ENCODE measurements at places on chromosomes 3 and 15. TPM values are rescaled to one million over a fixed set of nuclear protein-coding genes. Genes with fewer than 3 reads are reported as not detected.

GRCh38 chr3:1783995-1784394 is 314.7 kb upstream of the CNTN4 start:
- no peak for DNase-seq

GPR15 gene
- not detected for polyA plus RNA-seq

DNA sequence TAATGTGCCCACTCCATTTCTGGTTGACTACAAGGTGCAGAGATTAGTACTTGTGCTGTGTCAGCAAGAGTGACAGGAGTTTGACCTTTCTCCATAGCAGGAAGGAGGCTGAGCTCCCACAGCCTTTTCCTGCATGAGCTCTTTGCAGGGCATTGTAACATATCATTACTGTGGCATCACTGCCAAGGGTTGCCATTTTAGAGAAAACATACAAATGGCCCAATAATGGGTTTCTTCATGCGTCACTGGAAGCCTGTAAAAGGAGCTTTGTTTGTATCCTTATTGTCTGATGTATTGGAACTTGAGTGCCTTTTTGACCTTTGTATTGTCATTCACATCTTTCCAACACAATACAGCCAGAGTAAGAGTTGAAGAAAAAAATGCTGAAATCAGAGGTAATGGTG is 323.0 kb upstream of the CDIN1 start:
- no peak for DNase-seq

DNA sequence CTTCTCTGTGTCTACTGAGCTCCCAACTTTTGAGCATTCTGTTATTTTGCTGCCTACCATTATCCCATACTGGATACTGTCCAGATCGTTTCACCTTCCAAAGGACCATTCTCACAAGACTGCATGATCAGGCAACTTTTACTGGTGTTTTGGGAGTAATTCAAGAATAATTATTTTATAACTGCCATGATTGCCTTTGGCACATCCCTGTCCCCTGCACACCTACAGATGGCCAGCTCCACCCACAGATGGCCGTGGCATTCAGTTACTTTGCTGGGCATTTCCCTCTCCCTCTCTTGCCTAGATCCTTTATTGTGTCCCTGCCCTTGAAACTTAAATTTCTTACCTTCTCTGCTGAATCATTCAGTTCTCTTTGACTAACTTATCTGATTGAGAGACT is 263.9 kb downstream of the DIPK2A start:
- no peak for DNase-seq

GRCh38 chr3:38264353-38264771 is 1.2 kb upstream of the SLC22A13 start:
- DNase-seq, result no peak

- peak; percentile 33 for DNase-seq
Observed at GRCh38 chr3:125212509-125213363, at the start of gene SLC12A8. SLC12A8 (minus strand) TSS chr3:125212748; CDS start chr3:125211349, 1,399 bp downstream.

- peak; percentile 93 for DNase-seq
Observed at GRCh38 chr3:141368062-141368924, at the start of gene ZBTB38. ZBTB38 (plus strand) TSS chr3:141368504; CDS start chr3:141442389, 73,885 bp downstream.

DNA sequence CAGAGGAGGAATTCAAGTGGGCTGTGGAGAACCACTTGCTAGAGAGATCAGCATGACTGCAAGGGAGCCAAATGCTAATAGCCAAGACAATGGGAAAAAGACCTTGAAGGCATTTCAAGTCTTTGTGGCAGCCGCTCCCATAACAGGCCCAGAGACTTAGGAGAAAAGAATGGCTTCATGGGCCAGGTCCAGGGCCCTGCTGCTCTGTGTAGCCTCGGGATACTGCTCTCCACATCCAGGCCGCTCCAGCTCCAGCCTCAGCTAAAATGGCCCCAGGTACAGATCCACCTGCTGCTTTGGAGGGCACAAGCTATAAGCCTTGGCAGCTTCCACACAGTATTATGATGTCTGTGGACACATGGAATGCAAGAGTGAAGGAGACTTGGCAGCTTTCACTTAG is 157.7 kb downstream of the NECTIN3 start:
- no peak for DNase-seq

- no peak for DNase-seq
Observed at GRCh38 chr3:3165241-3165640, 14.2 kb downstream of the CRBN start.

DNA sequence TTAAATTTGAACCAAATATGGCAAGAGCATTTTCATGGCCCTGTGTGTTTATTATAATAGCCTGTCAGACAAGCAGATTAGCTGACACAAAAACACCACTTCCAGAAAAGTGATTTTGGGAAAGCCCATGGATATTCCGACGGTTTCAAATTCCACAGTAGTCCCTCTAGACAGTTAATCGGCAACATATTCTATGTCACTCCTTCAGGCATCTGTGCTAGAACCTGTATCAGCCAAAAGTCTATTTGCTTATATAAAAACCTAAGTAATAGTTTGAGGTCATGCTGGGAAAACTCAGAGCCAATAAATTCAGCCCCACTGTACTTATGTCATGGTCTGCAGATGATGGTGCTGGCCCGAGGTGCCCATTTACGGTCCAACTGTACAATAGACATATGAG is 110.2 kb upstream of the ARHGEF26 start:
- no peak for DNase-seq

GRCh38 chr3:66140106-66140505 is 80.7 kb upstream of the SLC25A26 start:
- DNase-seq, result no peak

DNA sequence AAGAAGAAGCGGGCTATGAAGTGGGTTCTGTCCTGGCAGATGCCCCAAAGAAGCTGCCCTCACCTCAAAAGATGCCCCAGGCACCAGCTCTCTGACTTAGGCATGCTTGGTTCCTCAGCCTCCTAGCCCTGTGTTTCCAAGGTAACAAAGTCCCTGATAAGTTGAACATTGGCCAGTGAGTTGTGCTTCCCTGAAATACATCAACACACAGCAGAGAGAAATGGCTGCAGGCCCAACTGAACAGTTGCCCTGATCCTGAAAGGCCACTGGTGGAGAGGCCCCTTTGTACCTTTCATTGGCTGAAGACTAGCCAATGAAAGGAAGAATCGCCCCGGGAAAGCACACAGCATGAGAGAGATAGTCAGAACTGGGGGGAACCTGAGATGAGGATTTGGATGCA is 169.9 kb upstream of the CTNNB1 start:
- DNase-seq, result no peak

DNA sequence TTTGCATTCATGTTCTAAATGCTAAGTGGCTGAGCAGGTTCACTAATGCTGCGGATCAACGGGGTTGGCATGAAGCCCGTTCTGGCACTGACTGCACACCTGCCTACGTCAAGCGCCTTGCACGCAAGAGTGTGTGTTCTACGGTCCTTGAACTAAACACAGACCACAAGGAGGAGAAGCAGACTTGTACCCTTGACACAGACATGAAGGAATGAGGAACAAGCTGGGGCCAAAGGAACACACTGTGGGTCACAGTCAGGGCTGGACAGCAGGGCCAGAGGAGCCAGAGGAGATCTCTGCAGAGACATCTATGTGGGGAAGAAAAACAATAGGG is 48.0 kb upstream of the LDHAL6B start:
- no peak for DNase-seq

DNA sequence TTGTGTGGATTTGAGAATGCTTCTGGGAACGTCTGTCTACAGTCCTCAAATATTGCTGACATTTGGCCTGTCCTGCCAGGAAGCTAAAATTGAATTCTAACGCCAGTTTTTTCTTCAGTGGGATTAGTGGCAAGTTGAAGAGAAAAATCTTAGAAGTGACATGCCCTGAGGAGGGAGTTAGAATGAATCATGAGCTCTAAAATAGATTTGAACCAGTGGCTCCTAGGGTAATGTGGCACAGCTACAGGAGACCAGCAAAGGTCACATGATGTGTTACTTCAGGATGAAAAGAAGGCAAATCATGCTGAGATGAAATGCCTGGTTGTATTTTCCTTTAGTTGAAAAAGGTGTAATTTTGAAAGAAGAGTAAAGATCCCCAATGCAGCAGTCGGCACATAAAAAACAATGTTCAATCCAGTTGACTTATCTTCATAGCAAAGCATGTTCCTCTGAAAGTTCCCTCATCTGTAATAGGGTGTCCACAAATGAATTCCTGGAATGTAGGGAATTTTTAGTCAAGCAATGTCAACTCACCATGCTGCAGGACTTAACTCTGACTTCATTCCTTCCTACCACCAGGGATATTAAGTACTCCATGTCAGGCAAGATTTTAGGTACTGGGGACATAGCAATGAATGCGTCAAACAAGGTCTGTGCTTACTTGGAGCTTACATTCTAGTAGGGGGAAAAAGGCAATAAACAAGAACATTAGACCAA is 171.6 kb downstream of the CADPS start:
- DNase-seq, result no peak

FETUB gene
- not detected for polyA plus RNA-seq

AADACL2 gene
- polyA plus RNA-seq, result not detected

DNA sequence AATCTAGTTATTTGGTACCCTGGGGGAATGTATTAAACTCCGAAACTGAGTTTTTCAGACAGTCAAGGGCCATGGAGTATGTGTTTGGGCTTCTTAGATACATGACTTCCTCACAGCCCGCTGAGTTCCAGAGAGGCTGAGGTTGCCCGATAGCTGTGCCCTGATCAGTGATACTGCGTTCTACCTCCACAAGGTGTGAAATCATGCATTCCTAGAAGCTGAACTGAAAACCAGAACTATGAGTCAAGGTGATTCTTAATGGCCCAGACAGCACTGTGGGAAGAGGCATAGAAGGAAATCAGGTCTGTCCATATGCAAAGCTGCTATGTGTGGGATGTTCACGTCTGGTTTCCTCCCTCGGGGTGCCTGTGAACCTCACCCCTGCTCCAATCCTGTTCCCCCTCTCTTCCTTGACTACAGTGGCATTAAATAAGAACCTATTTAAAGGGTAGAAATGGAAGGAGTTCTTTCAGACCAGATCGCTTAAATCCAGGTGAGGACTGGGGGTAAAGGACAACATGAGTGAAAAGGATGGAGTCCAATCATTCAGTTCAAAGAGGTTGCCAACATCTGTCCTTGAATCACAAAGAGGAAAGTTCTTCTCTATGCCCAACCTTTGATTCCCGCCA is 74.3 kb downstream of the MYO1E start:
- DNase-seq, result peak; percentile 33

- DNase-seq, result peak; percentile 4
Observed at GRCh38 chr3:11434563-11435096, 162.4 kb downstream of the ATG7 start.

GRCh38 chr3:18099611-18100010 is 325.5 kb downstream of the SATB1 start:
- DNase-seq, result peak; percentile 83

GRCh38 chr15:47929138-47929803 is 191.5 kb upstream of the SLC24A5 start:
- DNase-seq, result no peak

RHCG gene
- polyA plus RNA-seq, result not detected

DNA sequence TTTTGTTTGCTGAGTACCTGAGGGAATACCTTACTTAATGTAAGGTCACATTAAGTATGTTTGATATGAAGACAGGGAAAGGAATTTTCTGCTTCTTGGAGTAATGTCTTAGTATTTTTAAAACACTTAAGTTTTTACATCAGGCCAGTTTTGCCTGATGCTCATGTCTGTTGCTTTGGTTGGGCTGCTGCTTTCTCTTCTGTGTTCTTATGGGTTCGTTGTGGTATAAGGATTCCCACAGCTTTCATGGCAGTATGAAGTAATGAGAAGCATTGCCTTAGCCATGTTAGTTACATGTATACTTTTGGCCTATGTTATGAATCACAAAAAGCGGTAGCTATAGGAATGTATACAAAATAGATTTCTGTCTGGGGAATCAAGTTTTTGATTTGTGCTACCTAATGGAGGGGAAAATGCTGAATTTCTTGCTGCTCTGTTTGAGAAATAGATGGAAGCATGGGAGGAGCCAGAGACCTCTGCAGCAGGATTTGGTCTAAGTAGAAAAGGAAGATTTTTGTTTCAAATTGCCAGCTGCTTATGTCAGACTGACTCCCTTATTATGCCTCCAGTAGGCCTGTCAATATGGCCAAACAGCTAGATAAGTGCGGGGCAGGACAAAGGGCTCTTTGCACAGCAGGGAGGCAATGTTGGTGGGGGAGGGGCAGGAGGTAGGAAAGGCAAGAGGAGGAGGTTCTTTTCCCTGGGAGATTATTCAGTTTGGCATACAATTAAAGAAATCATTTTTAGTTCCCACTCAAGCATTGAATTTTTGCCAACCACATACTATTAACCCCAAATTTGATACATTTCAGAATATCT is 5.2 kb downstream of the SETD5 start:
- DNase-seq, result peak; percentile 52

ROBO2 gene
- not detected for polyA plus RNA-seq

ANKRD63 gene
- polyA plus RNA-seq, result not detected

All from GM23248 (cell line).